ENCODE measurements at places on chromosomes 2 and 18.
A peak's percentile ranks its signal among the peaks of the same experiment; 100 is the strongest.

- no peak for DNase-seq
These were observed 894 bp downstream of the SMAD7 start for GRCh38 chr18:48949606-48950535.

DNA sequence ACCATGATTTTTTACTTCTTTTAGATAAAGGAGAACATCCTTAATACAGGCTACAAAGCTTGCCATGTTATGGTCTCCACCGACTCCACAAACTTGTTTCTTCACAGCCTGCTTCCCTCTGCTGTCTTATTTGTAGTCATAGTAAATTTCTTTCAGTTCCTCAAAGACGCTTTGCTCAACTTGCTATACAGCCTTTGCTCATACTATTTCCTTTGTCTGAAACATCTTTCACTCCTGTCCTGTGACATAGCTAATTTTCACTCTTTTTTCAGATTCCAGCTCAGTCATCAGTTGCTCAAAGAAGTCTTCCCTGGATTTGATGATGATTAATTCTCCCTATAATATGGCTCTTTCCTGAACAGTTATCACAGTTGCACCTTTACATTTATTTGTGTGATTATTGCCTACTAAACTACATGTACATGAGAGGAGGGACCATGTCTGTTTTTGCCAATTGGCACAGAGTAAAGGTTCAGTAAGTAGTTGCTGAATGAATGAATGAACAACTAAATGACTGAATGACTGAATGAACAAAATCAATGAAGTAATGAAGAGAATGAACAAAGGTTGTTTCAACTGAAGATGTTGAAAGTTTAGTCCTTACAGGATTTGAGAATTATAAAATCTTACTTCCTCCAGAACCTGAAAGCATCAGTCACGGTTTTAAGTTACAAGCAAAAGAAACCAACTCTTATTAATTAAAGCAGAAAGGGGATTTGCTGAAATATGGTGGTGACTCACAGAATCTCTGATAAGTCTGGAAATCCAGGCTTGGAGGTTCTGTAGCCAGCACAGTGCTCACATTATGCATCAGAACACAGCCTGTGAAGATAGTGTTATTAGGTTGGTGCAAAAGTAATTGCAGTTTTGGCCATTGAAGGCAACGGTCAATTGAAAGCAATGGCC lies 186.4 kb upstream of the FAM98A start:
- DNase-seq, result no peak

DNA sequence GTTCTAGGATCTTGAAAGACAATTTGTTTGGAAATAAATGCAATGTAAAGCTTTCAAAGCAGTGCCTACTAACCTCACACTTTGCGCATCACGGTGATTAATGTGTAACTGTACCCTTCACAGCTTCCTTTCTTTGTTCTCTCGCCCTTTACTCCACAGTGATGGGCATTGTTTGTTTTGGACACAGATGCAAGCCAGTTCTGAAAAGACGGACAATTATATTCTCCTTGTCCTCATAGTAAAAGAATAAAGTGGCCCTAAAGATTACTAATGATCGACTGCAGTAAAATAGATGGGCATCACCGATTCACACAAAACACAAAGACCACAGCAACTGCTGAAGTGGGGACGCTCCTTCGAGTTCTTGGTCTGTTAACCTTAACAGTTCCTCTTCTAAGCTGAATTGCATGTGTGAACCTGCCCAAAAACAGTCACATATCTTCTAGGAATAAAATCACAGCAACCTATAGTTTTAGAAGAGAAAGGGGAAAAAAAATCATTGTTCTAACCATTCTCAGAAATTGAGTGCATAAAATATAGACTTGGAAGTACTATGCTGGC lies 7.7 kb downstream of the L3MBTL4 start:
- no peak for DNase-seq

- no peak for DNase-seq
These were observed 293.6 kb downstream of the DSEL start for GRCh38 chr18:67222887-67223286.

DNA sequence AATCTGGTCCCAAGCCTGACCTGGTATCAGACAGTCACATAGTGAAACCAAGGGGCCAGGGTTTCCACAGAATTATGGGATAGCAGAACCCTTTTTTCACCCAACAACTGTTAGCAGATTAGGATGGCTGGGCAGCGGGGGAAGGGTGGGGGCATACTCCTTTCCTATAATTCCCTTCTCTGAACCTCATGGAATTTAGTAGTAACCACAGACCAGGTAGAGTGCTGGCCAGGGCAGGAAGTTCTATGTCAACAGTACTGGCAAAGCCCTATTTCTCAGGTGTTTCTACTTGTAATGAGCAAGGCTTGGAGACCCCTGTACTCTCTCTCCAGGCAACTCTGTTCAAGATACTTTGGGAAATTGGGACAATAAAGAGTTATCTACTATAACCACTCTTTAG lies 174.6 kb downstream of the THADA start:
- no peak for DNase-seq

DNA sequence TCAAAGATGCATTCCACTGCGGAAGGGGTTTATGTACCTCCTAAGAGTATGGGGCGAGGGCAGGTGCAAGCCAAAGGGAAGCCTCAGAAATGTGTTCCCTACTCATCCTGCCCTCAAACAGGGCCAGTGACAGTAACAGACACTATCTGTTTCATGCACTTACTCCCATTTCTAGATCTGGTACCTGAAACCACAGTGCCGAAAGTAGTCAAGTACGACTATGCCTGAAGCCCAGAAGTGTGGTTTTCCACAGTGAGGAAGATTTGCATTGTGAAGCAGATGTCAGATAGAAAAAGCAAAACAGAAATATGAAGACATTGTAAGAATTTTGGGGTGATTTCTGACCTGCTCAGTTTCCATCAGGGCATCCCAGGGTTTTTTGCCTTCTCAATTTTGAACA lies 748.7 kb downstream of the RNF144A start:
- no peak for DNase-seq

GRCh38 chr18:76956648-76957047 lies 134.3 kb downstream of the ZNF236 start:
- no peak for DNase-seq

GRCh38 chr2:199994371-199994770 lies 39.0 kb downstream of the MAIP1 start:
- no peak for DNase-seq

DNA sequence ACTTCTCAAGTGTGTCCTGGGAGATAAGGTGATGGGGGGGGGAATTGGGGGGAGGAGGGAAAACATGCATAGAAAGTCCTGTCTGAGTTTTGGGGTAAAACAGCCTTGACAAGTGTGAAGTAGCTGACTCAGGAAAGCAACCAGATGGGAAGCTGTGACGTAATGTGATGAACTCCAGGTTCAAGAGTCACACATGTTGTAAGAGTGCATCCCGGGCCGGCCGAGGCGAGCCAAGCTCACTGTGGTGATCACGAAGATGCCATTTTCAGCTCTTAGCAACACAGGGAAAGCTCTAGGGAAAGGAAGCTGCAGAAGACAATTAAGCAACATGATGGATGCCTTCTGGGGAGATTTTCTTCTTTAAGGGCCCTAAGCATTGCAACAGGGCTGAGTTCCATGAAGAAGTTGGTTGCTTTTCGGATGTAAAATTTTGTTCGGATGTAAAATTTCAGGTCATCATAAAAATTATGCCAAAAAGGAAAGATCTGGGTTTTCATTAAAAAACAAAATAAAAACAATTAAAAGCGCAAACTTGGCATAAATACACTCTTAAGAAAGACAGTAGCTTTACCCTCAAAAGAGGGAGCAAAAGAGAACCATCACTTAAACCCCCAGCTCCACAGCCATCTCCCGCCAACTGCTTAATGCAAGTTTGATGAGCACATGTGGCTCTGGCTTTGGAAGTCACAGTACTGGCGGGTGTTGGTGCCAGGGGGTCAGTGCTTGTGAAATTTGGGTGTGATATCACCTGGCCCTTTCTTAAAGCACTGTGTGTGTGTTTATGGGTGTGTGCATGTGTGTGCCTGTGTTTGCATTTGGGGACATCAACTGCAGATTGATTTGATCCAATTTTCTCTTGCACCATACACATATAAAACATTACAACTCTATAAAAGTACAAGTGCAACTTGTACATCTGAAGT lies 19.1 kb downstream of the SERTAD2 start:
- no peak for DNase-seq

GRCh38 chr2:66441581-66442320 lies 6.8 kb downstream of the MEIS1 start:
- DNase-seq, result no peak

GRCh38 chr2:80489717-80490116 lies 185.2 kb upstream of the LRRTM1 start:
- DNase-seq, result peak; percentile 24

GRCh38 chr18:58532298-58532697 lies 96.6 kb downstream of the ALPK2 start:
- no peak for DNase-seq

- no peak for DNase-seq
These were observed 383.2 kb upstream of the SLC14A2 start for GRCh38 chr18:45232061-45232460.

GRCh38 chr2:205571360-205571959 lies 110.8 kb upstream of the NRP2 start:
- DNase-seq, result no peak

- DNase-seq, result peak; percentile 40
These were observed 724.7 kb downstream of the METTL4 start for GRCh38 chr18:1846640-1847039.

DNA sequence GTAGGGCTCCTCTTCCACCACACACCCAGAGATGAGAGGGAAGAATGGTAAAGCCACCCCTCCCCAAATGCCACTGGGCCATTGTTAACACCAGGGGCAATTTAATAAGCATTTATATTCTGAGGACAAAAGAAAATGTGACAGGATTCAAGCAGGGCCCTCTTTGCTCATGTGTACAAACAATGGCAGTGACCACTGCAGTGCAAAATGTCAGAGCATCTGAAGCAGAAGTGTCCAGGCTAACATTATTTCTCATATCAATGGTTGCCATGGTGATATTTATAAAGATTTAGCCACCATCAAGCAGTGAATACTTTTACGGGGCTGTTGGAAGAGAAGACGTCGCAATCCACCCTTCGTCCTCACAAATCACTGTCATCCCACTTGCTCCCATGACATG lies 10.8 kb upstream of the EPB41L3 start:
- DNase-seq, result no peak

- peak; percentile 29 for DNase-seq
These were observed 112.7 kb upstream of the REV1 start for GRCh38 chr2:99602476-99602875.

- DNase-seq, result no peak
These were observed 19.1 kb downstream of the FHL2 start for GRCh38 chr2:105379741-105380186.

DNA sequence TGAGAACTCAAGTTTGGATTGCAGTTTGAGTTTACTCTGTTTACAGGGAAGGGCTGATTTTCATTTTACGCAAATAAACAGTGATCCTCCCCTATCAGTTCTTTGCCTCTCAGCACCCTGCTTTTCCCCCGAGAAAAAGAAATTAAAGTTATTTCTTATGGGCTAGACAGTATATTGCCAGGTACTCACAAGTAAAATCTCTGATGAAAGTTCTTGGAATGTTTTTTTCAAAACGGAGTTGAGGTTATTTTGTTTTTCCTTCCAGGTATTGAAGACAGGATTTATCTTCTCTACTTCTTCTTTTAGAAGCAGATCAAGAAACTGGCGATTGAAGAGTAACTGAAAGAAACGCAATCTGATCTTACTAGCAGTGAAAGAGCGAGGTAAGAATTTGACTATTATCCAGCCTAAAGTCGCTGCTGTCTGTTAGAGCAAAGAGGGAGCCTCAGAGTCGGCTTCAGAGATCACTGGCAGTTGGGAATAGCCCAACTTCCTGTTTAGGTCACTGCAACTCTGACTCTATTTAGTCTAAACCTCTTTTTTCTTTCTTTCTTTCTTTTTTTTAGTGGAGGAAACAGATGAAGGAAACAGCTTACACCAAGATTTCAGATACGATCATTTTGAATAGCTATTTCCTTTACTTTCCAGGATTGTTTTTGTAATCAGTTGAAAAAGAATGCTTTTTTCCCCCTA lies at the start of gene TFPI:
Gene TFPI, minus strand, starts transcription at position 425 of the 693 bp plus-strand sequence. CDS start 50,667 bp downstream, outside the sequence.
- peak; percentile 39 for DNase-seq

DNA sequence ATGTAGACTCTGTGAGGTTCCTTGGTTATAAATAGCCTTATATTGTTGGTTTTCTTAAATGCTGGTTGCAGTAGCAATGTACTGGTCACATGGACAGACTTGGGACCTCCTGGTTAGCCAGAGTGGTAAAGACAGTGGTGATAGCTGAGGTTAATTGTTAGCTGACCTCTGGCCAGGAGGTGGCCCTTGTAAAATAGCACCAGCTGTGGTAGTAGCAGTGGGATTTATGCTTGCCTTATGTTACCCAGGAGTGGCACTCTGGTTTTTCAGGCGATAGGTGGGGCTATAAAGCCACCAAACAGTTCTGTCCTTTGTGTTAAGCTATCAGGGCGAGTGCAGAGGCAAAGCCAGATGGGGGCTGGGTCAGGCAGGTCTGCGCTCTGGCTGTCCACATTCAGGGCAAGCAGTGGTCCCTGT lies 94.8 kb upstream of the SRD5A2 start:
- no peak for DNase-seq

GRCh38 chr18:50696929-50697328 lies 122.9 kb downstream of the MRO start:
- no peak for DNase-seq

DNA sequence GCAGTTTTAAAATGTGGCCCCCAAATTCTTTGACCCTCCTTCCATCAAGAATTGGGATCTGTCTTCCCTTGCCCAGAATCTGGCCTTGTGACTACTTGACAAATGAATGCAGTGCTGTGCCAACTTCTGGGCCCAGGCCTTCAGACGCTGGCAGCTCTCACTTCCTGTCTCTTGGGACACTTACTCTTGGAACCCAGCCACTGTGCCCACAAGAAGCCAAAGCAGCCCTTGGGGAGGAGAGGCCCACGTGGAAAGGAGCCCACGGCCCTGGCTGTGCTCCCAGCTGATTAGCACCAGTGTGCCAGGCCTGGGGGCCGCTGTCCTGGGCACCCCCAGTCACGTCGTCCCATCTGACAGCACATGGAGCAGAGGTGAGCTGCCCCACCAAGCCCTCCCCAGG lies 56.6 kb downstream of the RPL37A start:
- DNase-seq, result no peak

GRCh38 chr2:50782543-50782942 lies 249.4 kb downstream of the NRXN1 start:
- no peak for DNase-seq

- no peak for DNase-seq
These were observed 75.6 kb upstream of the CHMP1B start for GRCh38 chr18:11775436-11776174.

DNA sequence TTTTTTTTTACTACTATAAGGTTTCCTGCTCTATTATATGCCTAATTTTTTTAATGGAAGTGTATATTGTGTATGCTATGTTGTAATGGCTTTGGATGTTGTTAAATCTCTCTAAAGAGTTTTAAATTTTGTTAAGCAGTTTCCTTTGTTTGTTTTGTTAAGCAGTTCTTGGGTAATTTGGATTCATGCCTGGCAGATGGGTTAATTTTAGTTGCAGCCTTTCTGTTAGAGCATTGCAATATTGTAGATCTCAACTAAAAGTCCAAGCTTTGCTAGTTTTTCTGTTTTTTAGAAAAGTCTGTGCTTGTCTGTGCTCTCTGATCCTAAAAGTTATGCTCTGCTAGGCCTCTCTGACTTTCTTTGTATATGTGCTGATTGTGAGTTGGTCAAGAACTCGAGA lies 1229.0 kb upstream of the NRXN1 start:
- no peak for DNase-seq
